Stimulated activated CD8-positive, alpha-beta memory T cell treated with anti-CD3 and anti-CD28 coated beads, Interleukin-12 subunit alpha, Interleukin-12 subunit beta, amount 100 ng/mL, for 4 hours (primary cell): ENCODE measurements at places on chromosomes 16 and 17.

DNA sequence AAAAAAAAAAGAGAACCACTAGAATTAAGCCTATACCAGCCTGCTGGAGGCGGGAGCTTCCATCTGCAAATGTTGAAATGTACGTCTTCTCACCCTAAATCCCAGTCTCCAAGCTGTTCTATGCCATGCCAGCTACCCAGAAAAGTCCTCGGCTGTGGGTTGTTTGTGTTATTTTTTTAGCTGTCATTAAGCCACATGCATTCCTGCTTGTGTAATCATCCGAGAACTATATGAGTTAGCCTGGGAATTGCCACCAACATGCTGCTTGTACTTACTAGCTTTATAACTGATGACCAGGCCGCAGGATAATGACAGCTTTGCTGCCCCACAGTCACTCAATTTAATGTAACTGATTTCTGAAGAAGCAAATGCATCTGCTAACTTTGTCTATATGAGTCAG is 313.9 kb upstream of the SALL1 start:
- DNase-seq, result no peak

DNA sequence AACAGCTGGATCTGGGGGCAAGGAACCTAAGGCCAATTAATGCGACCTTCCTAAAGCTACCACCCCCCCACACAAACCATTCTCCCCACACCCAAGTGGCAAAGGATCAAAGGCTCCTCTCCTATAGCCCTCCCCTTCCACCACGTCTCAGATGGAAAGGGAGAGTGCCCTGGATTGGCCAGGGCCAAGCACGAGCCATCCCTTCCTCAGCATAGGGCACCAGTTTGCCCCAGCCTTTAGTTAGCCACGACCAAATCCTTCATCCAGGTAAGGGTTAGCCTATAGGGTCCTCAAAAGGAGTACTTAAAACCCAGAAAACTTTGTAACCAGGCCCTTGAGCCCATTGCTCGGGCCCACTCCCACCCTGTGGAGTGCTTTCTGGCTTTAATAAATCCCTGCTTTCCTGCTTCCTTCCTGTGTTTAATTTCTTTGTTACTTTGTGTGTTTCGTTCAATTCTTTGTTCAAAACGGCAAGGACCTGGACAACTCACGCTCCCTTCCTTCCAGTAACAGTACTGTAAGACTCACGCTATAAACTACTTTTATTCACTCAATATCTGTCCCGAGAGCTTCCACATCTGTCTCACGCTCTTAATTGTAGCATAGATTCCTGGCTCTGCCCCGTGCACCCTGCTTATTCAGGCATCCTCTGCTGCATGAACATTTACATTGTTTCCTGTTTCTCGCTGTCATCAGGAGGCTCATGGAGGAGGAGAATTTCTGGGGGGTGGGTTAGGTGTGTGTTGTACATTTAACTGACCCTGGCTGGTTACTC is 62.3 kb downstream of the TNFRSF13B start:
- no peak for DNase-seq

- no peak for DNase-seq
Measured at GRCh38 chr16:53440125-53440524, 5.9 kb downstream of the RBL2 start.

DNA sequence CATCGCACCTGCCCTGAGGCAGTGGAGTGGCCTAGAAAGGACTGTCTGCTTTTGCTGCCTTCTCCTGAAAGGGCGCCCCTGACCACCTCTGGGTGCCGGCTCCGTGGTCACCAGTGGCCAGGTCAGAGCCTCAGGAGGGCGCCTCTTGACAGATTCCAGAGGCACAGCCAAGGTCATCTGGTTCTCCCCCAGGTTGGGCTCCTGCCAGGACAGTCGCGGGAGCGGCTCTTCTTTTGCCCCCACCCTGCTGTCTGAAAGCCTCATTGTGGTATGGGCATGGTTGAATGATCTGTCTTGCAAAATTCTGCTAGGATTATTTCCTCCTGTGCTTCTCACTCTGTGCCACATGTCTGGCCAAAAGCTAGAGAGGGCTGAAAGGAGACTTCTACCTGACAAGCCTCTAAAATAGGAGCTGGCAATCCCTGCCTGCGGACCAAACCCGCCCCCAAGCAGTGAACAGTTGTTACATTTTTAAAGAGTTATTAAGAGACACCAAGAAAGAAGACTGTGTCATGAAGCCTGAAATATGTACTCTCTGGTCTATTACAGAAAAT is 82.8 kb downstream of the SNX29 start:
- no peak for DNase-seq
